T-helper 2 cell (primary cell): ENCODE measurements at places on chromosomes 13 and 19.

DNA sequence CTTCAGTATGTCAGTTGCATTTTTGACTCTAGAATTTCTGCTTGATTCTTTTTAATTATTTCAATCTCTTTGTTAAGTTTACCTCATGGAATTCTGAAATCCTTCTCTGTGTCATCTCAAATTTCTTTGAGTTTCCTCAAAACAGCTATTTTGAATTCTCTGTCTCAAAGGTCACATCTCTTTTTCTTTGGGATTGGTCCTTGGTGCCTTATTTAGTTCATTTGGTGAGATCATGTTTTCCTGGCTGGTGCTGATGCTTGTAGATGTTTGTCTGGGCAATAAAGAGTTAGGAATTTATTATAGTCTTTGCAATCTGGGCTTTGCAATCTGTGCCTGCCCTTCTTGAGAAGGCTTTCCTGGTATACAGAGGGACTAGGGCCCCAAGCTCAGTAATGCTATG is 18.5 kb upstream of the KBTBD7 start:
- no peak for DNase-seq

- no peak for DNase-seq
Measured at GRCh38 chr19:36775768-36776167, 3.2 kb upstream of the ZNF850 start.

DNA sequence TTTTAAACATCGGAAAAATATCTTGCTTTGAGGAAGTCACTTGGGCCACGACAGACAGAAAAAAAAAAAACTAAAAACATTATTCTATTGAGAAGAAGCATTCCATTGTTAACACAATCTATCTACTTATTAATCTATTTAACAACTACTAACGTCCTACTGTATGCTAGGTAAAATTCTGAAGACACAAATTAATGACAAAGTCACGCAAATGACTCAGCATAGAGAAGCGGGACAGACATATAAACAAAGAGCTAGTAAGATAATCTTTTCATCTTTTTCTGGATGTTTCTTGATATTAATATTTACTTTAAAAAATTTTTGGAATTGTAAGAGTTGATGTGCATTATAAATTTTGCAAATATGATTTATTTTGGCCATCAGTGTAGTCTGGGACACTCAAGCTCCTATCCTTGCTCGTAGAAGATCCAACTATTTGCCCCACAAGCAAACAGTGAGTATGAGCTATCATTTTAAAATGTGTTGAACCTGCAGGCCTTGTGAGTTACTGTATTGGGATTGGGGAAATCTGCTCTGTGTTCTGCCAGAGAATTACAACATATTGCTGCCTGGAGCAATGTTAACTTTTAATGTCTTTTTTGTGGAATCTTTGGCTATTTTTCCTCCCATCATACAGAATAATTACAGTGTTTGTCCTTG is 109.1 kb downstream of the PCDH9 start:
- DNase-seq, result no peak

DNA sequence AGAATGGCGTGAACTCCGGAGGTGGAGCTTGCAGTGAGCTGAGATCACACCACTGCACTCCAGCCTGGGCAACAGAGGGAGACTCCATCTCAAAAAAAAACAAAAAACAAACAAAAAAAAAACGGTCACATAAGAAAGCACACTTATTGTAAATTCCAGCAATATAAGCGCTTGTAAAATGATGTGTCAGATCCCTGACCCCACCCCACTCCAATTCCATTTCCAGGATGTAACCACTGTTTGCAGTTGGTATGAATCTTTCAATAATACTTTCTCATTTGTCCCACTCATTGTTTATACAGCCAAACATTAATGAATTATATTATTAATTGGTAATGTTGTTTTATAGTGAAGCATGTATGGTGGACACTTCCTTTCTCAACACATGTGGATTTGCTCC is 15.9 kb upstream of the CEACAM1 start:
- DNase-seq, result no peak

DNA sequence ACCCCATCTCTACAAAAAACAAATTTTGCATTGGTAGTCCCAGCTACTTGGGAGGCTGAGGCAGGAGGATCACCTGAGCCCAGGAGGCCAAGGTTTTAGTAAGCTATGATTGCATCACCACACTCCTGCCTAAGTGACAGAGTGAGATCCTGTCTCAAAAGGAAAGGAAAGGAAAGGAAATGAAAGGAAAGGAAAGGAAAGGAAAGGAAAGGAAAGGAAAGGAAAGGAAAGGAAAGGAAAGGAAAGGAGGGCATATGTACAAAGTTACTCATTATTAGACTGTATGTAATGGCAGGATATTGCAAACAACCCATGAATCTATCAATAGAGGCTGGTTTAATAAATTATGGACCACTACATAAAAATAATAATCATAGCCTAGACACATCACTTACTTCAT is 40.8 kb upstream of the CACNA1A start:
- no peak for DNase-seq

- no peak for DNase-seq
Measured at GRCh38 chr13:112619730-112620631, 32.0 kb upstream of the TUBGCP3 start.

DNA sequence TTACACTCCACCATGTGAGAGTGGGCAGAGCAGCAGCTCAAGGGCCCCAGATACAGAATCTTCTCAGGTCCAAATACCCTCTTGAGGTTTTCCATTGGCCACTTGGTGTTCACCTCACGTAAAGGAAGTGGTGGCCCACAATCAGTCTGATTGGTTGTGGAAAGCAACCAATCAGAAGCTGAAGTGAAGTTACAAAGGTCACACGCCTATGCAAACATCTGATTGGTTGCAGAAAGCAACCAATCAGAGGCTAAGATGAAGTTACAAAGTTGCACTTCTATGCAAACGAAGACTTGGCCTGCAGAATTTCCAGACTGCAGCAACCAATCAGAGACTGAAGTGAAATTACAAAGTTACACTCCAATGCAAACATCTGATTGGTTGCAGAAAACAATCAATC is 14.3 kb upstream of the TM9SF2 start:
- DNase-seq, result no peak

DNA sequence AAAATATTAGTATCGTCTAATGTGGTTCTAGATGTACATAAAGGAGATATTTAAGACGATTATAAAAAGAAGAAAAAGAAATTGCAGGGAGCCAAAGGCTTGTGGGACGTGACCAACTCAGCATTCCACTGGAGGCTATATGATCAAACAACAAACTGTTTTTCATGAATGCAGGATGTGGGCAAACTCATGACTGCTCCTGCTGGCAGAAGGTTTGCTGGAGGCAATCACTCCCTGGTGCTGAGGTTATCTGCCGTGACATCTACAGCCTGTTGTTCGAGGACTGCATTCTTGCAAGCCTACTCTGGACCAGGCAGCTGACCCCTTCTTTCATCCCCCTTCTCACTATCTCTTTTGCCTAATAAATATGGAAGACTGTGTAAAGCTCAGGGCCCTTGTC is 518.1 kb downstream of the UQCRFS1 start:
- no peak for DNase-seq

DNA sequence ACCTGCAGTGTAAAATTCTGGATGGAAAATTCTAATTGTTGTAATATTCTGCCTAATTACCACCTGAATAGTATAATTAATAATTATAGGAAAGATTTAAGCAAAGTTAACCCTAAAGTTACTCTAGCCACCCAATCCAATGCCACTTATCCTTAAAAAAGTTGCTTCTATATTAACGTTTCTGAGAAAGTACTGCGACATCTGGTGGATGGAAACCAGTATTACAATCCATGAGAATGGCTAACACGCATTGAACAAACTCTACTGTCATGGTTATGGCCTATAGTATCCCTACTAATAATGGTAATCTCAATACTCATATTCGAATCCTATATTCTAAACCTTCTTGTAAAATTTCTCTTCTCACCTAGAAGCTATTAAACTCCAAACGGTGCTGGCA is 1551.8 kb downstream of the SLITRK1 start:
- no peak for DNase-seq

DNA sequence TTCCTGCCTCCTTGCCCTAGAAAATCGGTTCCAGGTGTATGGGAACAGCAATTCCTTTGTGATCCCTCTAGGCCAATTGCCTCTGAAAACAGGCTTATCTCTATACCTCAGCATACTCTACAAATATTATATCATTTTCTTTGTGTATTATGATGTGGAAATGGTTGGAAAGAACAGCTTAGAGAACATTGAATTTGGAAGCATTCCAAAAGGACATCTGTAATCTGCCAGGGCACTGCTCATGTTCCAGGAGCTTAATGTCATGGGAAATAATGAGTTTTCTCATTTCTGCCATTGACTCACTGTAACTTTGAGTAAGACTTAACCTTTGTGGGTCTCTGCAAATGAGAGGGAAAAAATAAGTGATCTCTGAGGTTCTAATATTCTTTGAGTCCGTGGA is 147.3 kb downstream of the UFM1 start:
- DNase-seq, result no peak

DNA sequence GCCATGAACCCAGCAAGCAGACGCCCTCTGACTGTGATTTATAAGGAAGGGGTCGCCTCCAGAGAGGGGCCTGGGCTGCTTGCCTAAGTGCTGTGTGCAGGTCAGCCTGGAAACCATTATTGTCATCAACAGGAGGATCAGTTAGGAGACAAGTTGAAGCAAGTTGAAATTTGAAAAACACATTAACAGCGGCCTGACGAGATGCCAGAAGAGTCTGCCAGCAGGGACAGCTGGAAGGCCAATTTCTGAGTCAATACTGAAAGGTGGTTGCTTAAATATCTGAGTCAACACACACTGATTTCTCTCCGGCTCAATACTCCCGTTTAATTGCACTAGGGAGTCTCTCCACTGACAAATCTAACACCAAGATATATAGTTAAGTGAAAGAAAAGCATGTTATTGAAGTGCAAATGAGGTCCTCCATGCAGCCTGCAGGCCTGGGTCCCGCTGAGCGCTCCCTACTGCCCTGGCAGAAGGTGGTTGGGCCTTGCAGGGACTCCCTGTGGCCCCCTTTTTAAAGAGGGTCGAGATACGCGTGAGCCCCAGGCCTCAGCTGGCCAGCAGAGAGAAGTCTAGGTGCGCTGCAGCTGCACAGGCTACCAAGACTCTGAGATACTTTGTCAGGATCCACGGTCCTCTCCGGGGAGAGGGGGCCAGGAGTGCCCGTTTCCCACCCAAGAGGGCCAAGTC is 91.1 kb downstream of the RNASEH2B start:
- DNase-seq, result no peak

DNA sequence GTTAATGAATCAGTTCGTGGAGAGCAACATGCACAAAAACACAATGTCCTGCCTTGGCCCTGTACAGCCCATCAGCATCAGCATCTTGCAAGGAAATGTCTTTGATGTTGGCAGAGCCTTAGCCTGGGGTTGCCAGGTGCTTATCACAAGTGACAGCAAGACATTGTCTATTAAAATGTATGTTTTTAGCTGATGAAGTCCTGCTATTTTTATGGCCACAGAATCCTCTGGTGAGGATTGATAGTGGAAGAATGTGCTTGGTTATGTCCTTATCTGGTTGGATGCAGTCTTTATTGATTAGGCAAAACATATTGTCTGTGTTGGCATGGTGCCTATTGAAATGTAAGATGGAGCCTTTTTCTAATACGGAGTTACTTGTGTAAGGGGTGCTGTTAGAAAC is 1427.0 kb upstream of the MIR17HG start:
- no peak for DNase-seq

- no peak for DNase-seq
Measured at GRCh38 chr13:50577806-50578205, 265.7 kb downstream of the DLEU7 start.
